HT-29 (cell line): ENCODE measurements at places on chromosomes 6 and 20. TPM values are rescaled to one million over a fixed set of nuclear protein-coding genes. Genes with fewer than 3 reads are reported as not detected.

DNA sequence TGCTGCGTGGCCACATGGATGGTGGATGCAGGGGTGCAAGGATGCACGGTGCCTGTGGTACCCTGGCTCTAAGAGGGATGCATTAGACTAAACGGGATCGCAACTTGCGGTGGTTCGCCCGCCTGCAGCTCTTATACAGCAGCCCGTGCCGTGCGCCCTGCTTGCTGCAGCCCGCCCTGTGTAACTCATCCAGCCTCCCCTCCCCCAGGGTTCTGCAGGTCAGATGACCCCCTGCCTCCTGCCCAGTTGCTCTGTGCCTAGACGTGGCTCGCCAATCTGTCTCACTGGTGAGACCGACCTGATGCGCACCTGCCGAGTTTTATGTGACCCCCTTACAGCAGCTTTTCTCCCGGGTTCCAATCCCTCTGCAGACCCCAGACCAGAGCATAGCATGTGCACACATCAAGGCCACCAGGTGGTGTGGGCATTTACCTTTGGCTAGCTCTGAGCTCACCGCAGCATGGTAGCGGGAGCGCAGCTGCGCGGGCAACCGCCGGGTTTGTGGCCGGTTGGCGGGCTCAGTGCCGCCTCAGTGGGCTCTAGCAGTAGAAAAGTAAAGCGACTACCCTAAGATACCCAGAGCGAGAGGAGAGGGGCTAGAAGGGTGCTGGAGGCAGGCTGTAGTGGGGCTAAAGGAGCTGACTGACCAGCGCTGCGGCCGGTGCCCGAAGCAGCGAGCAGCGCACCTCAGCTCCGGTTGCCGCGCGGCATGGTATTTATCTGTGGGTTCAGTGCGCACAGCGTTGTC, 693 bp upstream of the GNAS-AS1 start:
- no peak for DNase-seq

- DNase-seq, result no peak
Observed at GRCh38 chr20:1381753-1382591, 10.9 kb downstream of the FKBP1A start.

GRCh38 chr6:89047473-89047872, 33.1 kb upstream of the PNRC1 start:
- no peak for DNase-seq

DNA sequence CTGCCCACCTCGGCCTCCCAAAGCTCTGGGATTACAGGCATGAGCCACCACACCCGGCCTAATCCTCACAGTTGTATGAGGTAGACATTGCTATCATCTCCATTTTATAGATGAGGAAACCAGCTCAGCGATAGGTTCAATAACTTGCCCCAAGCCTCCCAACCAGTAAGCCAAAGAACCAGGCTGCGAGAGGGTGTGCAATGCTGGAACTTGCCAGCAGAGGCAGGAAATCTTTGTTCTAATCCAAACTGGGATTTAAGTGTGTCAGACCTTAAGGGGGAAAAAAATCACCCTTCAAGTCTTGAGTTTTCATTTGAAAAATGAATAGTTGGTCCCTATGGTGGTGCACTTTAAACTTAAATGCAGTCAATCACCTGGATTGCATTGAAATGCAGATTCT, 20.1 kb upstream of the RNGTT start:
- peak; percentile 47 for DNase-seq

DNA sequence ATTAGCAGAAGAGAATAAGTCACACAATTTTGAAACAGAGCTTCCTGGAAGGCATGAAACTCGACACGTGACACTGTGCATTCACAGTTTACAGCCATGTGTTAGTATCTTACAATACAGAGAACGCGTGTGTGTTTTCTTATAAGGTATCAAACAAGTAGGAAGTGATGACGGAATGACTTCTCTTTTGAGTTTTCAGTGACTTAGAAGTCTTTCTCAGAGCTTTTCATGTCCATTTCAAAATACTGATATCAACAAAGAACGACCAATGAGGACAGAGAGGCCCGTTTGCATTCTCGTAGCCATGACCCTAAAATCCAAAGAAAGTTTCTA, 36.6 kb upstream of the DUSP22 start:
- no peak for DNase-seq

- DNase-seq, result no peak
Observed at GRCh38 chr6:55174211-55175026, at the start of gene HCRTR2. Gene HCRTR2 (plus strand): TSS chr6:55174515. CDS start chr6:55174588, 73 bp downstream.

- no peak for DNase-seq
Observed at GRCh38 chr6:161050134-161050765, 58.7 kb downstream of the MAP3K4 start.

DNA sequence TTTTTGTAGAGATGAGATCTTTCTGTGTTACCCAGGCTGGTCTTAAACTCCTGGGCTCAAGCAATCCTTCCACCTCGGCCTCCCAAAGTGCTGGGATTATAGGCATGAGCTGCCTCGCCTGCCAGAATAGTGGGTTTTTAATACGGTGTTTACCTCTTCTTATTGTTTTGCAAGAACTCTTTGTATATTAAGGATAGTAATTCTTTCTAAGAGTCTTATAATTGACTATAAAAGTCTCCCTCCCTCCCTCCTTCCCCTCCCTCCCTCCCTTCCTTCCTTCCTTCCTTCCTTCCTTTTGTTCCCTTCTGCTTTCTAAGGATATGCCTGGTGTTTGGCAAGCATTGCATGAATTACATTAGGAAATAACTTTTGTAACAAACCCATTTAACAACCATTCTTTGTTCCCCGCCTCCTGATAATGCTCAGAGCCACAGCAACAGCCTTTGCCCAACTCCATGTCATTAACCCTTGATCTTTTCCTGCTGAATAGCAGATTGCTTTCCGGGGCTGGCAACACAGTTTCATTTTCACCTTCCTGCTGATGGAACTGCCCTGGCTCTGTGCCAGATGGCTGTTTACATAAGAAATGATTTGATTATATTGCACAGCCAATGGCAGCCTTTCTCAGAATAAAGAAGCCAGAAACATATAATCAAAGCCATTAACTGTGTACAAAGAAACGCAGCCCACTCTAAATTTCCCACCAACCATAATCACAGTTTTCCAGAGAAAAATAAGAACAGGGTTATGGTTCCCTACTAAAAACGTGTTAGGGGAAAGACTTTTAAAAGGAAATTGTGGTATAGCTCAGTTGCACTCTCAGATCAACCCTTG, 143.7 kb upstream of the PTPN1 start:
- DNase-seq, result peak; percentile 100

DNA sequence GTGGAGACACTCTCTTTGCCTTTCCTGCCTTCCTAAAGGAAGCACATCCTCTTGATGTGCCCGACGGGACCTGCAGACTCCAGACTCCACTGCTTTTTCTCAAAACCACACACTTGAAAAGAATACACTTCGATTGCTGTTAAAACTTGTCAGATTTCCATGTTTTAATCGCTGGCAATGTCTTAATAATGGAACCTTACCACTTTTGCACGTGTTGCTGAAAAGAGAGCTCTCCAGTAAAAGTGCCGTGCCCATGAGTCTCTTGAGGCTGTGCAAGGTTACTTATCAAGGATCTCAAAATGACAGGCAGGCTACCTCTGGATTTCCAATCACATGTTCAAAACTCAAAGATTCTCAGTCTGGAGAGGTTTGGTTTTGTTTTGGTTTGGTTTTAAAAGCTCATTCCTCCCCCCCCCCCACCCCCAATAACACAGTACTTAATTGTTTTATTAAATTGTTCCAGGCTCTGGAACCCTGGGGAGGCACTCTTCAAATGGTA, 12.0 kb upstream of the TFAP2A start:
- DNase-seq, result no peak

DNA sequence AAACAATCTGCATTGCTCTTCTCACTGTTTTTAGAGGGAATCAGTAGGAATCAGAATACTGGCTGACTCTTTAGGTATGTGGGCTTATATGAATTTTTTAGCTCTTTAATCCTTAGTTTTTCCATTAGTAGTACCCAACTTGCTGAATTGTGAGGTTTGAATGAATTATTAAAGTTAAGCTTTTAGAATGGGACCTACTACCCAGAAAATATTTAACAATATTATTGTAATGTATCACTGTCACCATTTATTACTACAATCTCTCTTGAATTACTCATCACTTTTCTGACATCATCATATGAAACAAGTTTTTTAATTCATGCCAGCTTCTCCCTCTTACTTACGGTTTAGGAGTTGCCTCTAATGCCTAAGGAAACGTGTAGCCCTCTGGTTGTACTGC, 212.7 kb downstream of the BCKDHB start:
- DNase-seq, result no peak

DNA sequence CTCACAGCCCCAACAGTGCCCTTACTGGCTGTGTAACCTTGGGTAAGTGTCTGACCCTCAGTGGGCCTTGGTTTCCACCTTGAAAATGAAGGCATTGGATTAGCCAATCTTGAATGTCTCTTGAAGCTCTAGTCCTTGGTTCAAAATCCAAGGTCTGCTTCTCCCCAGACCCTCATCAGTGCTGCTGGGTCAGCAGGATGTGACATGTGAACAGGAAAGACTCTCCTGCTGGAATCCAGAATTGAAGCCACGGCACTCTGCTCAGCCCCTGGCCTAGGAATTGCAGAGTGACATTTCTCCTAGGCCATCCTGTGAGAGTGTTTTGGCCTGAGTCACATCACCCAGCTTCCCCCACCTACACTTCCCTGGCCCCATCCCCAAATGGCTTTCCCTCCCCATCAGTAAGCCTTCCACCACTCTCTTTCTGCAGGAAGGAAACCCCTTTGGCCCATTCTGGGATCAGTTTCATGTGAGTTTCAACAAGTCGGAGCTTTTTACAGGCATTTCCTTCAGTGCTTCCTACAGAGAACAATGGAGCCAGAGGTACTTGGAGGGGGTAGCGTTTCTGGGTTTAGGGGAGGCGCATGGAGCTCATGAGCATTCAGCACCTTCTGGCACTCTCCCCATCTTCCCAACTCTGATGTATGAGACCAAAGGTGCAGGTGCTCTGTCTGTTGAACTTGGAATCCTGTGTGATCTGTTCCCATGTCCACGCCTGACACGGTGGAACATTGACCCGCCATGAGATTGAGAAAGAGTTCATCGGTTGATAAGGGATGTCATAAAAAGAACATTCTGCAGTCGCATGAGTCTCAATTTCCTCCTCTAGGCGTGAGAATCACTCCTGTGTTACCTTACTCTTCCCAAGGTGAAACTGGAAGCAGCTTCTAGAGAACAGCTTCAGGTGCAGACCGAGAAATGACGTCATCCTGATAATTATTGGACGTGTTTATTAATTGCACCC, 8.8 kb downstream of the POFUT1 start:
- DNase-seq, result no peak

- no peak for DNase-seq
Observed at GRCh38 chr20:11084508-11084907, 410.7 kb upstream of the JAG1 start.

GRCh38 chr6:145714731-145715130, 20.6 kb downstream of the EPM2A start:
- no peak for DNase-seq

- DNase-seq, result no peak
Observed at GRCh38 chr20:10595985-10596384, 77.8 kb downstream of the JAG1 start.

DNA sequence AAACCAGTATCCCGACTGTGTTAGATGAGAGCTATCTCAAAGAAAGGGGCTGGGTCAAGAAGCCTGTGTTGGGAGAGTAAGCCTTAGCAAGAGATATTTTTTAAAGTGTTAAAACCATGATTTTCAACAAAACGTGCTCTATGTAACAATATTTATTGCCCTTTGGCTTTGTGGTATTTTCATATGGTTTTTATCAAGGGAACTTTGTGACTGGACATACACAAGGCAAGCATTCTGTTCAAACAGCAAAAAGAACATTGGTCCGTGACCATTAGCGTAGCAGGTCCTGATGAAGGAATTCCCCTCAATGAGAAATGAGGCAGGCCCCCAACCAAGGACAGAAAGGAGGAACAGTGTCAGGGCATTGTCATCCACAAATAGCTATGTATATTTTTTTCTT, 222.6 kb downstream of the MYLK4 start:
- no peak for DNase-seq

- DNase-seq, result peak; percentile 45
Observed at GRCh38 chr6:28922821-28923317, 916 bp downstream of the TRIM27 start.

GRCh38 chr6:46967826-46968349, 46.1 kb upstream of the ADGRF5 start:
- DNase-seq, result no peak

GRCh38 chr6:70059039-70059719, 192.8 kb downstream of the COL19A1 start:
- DNase-seq, result no peak

GRCh38 chr20:19457611-19458010, 245.2 kb downstream of the SLC24A3 start:
- no peak for DNase-seq

DNA sequence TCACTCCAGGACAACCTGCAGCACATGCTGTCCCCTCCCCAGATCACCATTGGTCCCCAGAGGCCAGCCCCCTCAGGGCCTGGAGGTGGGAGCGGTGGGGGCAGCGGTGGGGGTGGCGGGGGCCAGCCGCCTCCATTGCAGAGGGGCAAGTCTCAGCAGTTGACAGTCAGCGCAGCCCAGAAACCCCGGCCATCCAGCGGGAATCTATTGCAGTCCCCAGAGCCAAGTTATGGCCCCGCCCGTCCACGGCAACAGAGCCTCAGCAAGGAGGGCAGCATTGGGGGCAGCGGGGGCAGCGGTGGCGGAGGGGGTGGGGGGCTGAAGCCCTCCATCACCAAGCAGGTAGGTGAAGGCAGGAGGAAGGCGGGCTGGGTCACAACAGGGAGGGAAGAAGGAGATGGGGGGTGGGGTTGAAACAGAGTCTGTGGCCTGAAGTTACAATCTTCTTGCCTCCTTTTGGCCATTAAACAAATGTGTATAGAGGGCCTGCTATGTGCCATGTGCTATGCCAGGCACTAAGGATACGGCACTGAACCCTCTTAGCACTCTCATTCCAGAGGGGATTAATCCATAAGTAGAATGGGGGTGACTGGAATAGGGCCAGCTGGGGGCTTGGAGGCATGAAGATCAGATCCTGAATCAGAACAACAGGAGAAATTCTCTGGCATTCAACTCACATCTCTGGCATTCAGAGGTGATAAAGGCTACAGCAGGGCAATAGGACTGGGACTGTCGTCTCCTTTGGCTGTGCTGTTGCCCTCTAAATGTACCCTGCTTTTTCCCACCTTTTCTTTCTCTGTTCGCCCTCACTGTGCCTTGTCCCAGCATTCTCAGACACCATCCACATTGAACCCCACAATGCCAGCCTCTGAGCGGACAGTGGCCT, 10.5 kb upstream of the ZBTB9 start:
- no peak for DNase-seq

GRCh38 chr20:43717616-43717995, 9.2 kb downstream of the GTSF1L start:
- no peak for DNase-seq

GRCh38 chr6:160156842-160157241, 35.2 kb downstream of the SLC22A1 start:
- no peak for DNase-seq

DNA sequence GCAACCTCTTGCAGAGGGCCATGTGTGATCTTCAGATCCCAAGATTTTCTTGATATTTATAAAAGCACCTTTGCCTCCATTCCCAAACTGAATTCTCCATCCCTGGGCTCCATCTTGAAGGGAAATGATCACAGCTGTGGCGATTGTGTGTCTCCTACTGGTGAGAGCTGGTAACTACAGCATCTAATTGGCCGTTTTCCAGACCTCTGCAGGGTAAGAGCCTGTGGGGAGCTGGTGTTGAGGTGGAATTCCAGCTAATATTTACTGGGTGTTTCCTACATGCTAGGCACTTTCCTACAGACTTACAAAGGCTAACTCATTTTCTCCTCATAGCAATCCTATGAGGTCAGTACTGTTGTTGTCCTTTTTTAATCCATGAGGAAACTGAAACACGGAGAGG, 59.2 kb upstream of the FNDC1 start:
- DNase-seq, result peak; percentile 41

Gene SCRT2
- total RNA-seq, result not detected in 2 replicates

Gene CD164
- 120 and 123 TPM in 2 replicates for total RNA-seq

Gene DLK2
- 0.10 and 0.34 TPM in 2 replicates for total RNA-seq

Gene BCAS1
- 39.5 and 42.4 TPM in 2 replicates for total RNA-seq

Gene KIF6
- total RNA-seq, result not detected in 2 replicates

Gene CGAS
- total RNA-seq, result 20.0 and 21.4 TPM in 2 replicates

Gene FERMT1
- total RNA-seq, result 69.1 and 72.0 TPM in 2 replicates
